ENCODE measurements at places on chromosomes 1 and 21. TPM values are rescaled to one million over a fixed set of nuclear protein-coding genes. Genes with fewer than 3 reads are reported as not detected.

DNA sequence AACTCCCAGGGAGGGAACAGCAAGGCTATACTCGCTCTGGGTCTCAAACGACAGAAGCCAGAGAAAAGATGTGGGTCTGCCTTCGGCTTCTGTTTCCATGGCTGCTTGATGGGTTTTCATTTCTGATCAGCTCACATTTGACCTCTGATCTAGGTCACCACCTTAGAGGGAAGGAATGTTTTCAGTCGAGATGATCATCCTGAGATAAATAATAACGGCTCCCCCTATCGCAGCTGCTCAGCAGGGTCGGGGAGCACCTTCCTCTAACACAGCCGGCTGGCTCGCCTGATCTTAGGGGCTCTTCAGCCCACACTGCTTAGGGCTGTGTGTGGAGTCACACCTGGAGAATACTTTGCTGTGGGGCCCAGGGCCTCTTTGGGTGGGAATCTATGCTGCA, 53.1 kb upstream of the ZNF648 start:
- no peaks in the 10 kb centered on the region for H3K36me3 ChIP-seq
- H3K27ac ChIP-seq: no peak overlapping the region
- DNase-seq: no peak
- no peaks in the 10 kb centered on the region for H3K27me3 ChIP-seq
- no peak overlapping the region for H3K4me3 ChIP-seq

DNA sequence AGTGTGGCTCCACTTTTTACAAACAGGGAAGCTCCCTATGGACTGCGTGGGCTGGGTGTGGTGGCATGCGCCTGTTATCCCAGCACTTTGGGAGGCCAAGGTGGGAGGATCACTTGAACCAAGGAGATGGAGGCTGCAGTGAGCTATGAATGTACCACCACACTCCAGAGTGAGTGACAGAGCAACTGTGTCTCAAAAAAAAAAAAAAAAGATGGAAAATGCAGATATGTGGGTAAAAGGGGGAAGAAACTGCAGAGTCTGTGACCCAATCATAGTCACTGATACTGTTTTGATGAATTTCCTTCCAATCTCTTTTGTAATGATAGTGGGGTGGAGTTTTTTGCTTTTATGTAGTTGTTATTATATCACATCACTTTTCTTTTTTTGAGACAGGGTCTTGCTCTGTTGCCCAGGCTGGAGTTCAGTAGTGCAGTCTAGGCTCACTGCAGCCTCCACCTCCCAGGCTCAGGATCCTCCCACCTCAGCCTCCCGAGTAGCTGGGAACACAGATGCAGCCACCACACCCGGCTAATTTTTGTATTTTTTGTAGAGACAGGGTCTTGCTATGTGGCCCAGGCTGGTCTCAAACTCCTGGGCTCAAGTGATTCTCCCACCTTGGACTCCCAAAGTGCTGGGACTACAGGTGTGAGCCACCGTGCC, 8.7 kb upstream of the TRAPPC10 start:
- no peaks in the 10 kb centered on the region for H3K36me3 ChIP-seq
- H3K27me3 ChIP-seq: no peaks in the 10 kb centered on the region
- H3K27ac ChIP-seq: no peak overlapping the region
- H3K4me1 ChIP-seq: no peaks in the 10 kb centered on the region
- no peak overlapping the region for H3K4me3 ChIP-seq
- DNase-seq: no peak

DNA sequence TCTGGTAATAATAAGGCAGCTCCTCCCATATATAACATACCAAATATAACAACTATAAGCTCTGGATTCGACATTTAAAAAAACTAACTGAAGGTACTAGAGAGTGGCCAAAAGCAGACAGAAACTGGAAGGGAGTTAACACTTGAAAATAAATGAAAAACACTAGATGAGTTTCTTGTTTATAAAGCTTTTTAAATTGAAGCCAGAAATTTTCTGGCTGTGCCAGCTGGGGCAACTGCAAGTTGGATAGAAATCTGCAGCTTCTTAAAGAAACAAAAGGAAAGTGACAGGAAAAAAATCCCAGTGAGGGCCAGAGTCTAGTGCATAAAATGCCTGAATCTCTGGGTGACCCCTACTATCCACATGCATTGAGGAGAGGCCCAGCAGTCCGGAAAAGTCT, 432.7 kb downstream of the SMYD3 start:
- H3K4me3 ChIP-seq: no peak overlapping the region
- H3K36me3 ChIP-seq: no peaks in the 10 kb centered on the region
- no peak for DNase-seq
- H3K4me1 ChIP-seq: no peaks in the 10 kb centered on the region

GRCh38 chr1:3266870-3267549, 187.5 kb upstream of the ARHGEF16 start:
- no peak overlapping the region for H3K4me3 ChIP-seq
- H3K27me3 ChIP-seq: peaks cover 21% of the 10 kb centered on the region
- no peaks in the 10 kb centered on the region for H3K4me1 ChIP-seq
- H3K36me3 ChIP-seq: no peaks in the 10 kb centered on the region
- no peak for DNase-seq

- no peak overlapping the region for H3K27ac ChIP-seq
- DNase-seq: no peak
- peaks cover 9% of the 10 kb centered on the region for H3K36me3 ChIP-seq
- H3K4me1 ChIP-seq: no peaks in the 10 kb centered on the region
- no peaks in the 10 kb centered on the region for H3K27me3 ChIP-seq
Measured at GRCh38 chr1:17636612-17637011, 97.1 kb downstream of the ARHGEF10L start.

- H3K27me3 ChIP-seq: no peaks in the 10 kb centered on the region
- H3K4me3 ChIP-seq: no peak overlapping the region
- H3K27ac ChIP-seq: no peak overlapping the region
- no peak for DNase-seq
- no peaks in the 10 kb centered on the region for H3K4me1 ChIP-seq
Measured at GRCh38 chr1:115506518-115506917, 135.3 kb upstream of the VANGL1 start.

- no peak overlapping the region for H3K27ac ChIP-seq
- H3K4me1 ChIP-seq: no peaks in the 10 kb centered on the region
- no peak for DNase-seq
- H3K4me3 ChIP-seq: no peak overlapping the region
- no peaks in the 10 kb centered on the region for H3K36me3 ChIP-seq
Measured at GRCh38 chr1:105337420-105337819, 1587.7 kb downstream of the AMY1C start.

DNA sequence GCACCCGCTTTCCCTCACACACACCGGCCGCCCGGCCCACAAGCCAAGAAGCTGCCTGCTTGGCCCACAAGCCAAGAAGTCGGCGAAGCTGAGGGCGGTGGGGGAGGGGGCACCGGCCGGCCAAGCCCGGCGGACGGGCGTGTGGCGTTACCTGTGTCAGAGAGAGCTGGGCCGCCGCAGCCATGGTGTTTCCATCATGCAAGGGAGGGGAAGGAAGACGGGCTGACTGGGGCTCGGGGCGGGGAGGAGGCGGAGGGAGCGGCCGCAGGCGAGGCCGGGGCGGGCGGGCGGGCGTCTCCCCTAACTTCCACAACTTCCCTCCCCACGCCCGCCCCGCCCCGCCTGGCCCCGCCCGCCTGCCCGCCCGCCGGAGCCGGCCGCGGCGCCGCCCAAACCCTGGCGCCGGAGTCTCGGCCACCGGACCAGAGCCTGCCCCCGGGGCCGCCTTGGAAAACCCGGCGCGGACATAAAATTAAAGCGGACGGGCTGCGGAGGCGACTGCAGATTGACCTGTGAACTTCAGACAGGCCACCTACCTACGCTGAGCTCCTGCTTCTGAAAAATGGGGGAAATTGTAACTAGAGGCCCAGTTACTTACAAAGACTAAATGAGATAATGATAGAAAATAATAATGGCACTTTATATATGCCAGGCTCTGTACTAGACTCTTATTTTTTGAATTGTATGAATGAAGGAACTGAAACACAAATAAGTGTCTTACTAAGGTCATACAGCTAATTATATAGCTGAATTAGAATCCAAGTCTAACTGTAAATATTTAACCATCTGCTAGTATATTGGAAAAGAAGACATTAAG, at the start of gene EPS15:
Gene EPS15, minus strand, starts transcription at position 219 of the 817 bp plus-strand sequence. Its CDS starts 35 bp downstream, at position 184.
- H3K27ac ChIP-seq: peak within 1 kb of the TSS; percentile 81
- peak within 1 kb of the TSS; percentile 95 for H3K4me3 ChIP-seq
- no peaks in the 10 kb centered on the region for H3K4me1 ChIP-seq
- no peaks in the 10 kb centered on the region for H3K36me3 ChIP-seq
- no peaks in the 10 kb centered on the region for H3K27me3 ChIP-seq
- DNase-seq: peak; percentile 90

DNA sequence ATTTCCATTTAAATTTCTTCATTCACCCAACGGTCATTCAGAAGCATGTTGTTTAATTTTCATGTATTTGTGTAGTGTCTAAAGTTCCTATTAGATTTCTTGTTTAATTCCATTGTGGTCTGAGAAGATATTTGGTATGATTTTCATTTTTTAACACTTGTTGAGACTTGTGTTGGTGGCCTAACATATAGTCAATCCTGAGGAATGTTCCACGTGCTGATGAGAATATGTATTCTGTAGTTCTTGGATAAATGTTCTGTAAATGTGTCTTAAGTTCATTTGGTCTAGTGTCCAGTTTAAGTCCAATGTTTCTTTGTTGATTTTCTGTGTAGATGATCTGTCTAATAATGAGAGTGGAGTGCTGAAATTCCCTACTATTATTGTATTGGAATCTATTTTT, 22.7 kb upstream of the LCE5A start:
- H3K27ac ChIP-seq: no peak overlapping the region
- no peaks in the 10 kb centered on the region for H3K36me3 ChIP-seq
- H3K27me3 ChIP-seq: no peaks in the 10 kb centered on the region
- no peak for DNase-seq
- H3K4me1 ChIP-seq: no peaks in the 10 kb centered on the region
- no peak overlapping the region for H3K4me3 ChIP-seq

- DNase-seq: no peak
- H3K36me3 ChIP-seq: no peaks in the 10 kb centered on the region
- no peak overlapping the region for H3K4me3 ChIP-seq
- H3K27ac ChIP-seq: no peak overlapping the region
- H3K4me1 ChIP-seq: no peaks in the 10 kb centered on the region
Measured at GRCh38 chr1:100219883-100220282, 29.8 kb downstream of the DBT start.

GRCh38 chr1:40977716-40978115, 1.8 kb upstream of the CTPS1 start:
- no peaks in the 10 kb centered on the region for H3K27me3 ChIP-seq
- no peak overlapping the region for H3K4me3 ChIP-seq
- no peaks in the 10 kb centered on the region for H3K36me3 ChIP-seq
- no peak for DNase-seq
- H3K27ac ChIP-seq: no peak overlapping the region

DNA sequence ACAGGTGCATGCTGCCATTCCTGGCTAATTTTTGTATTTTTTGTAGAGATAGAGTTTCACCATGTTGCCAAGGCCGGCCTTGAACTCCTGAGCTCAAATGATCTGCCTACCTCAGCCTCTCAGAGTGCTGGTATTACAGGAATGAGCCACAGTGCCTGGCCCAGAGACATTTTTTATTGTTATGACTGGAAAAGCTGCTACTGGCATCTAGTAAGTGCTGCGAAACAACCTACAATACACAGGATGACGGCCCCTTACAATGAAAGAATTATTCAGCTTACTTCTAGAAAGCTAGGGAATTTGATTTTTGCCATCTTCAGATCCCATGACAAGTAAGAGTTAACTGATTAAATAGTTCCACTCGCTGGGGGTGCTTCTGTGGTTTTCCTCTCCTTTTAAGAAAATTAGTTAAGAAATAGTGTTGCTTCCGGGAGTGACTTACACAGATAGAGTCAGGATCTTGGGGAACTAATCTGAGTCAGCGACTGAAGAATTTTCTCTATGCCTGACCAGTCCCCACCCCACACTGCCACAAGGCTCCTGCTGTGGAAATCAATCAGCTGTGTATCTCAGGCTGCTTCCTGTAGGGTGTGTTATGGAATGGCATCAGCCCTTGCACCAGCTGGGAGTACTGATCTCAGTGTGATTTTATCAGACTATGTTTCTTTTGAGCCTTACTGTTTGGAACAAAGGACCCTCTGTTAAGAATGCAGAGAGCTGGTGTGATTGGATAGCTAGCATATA, 93.0 kb upstream of the BMP8A start:
- no peaks in the 10 kb centered on the region for H3K27me3 ChIP-seq
- peaks cover 12% of the 10 kb centered on the region for H3K4me1 ChIP-seq
- H3K36me3 ChIP-seq: no peaks in the 10 kb centered on the region
- no peak overlapping the region for H3K4me3 ChIP-seq
- DNase-seq: no peak
- H3K27ac ChIP-seq: peak overlapping the region; percentile 1

GRCh38 chr1:167130829-167131510, 37.1 kb downstream of the STYXL2 start:
- H3K36me3 ChIP-seq: no peaks in the 10 kb centered on the region
- no peak overlapping the region for H3K27ac ChIP-seq
- no peaks in the 10 kb centered on the region for H3K27me3 ChIP-seq
- H3K4me3 ChIP-seq: no peak overlapping the region
- H3K4me1 ChIP-seq: no peaks in the 10 kb centered on the region
- DNase-seq: no peak

GRCh38 chr1:45929257-45929687, 125.9 kb downstream of the MAST2 start:
- H3K27ac ChIP-seq: no peak overlapping the region
- H3K27me3 ChIP-seq: no peaks in the 10 kb centered on the region
- H3K4me1 ChIP-seq: no peaks in the 10 kb centered on the region
- H3K4me3 ChIP-seq: no peak overlapping the region

- H3K4me3 ChIP-seq: no peak overlapping the region
- H3K27me3 ChIP-seq: no peaks in the 10 kb centered on the region
- no peaks in the 10 kb centered on the region for H3K4me1 ChIP-seq
- DNase-seq: no peak
Measured at GRCh38 chr1:233638513-233638912, 24.6 kb downstream of the KCNK1 start.

DNA sequence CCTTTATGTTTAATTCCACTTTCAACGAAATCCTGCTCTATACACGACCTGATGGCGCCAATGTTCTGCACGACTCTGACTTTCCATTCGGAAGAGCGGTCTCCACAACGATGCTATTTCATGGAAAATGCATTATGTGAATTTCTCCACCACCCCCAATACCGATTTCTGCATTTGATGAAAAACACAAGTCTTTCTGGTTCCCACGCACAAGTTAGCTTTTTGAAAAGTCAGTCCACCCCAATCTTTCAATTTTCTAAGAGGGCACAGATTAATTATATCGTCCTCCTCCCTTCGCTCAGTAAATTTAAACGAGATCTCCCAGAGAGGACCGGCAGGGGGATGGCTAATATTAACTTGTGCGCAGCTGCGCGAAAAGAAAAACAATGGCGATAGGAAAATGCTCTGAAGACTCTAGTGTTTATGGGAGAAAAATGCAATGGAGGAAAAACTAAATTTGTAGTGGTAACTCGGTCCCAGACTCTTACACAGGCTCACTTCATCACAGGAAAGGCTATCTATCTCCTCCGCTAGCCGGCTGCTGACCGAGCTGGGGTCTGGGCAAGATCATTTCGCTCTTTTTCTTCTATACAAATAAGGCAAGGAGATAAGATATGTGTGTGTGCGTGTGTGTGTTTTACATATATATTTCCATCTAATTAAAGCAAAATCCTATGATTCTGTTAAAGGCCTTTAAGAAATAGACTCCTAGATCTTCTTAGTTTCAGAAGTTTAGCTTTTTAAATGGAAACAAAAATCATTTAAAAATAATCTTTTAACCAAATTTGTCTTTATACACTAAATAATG, 1.2 kb upstream of the LHX8 start:
- H3K36me3 ChIP-seq: no peaks in the 10 kb centered on the region
- no peaks in the 10 kb centered on the region for H3K4me1 ChIP-seq
- H3K4me3 ChIP-seq: no peak overlapping the region
- no peak overlapping the region for H3K27ac ChIP-seq

FOXD2 gene
- total RNA-seq: 1.8 TPM

CA6 gene
- not detected for total RNA-seq

TBX15 gene
- total RNA-seq: 0.40 TPM

RHD gene
- not detected for total RNA-seq

ARHGEF10L gene
- 26.0 TPM for total RNA-seq

OR14K1 gene
- total RNA-seq: 0.91 TPM

TBX19 gene
- total RNA-seq: 3.8 TPM

SPRR1B gene
- total RNA-seq: not detected

RPTN gene
- total RNA-seq: not detected

MAP1LC3C gene
- total RNA-seq: not detected

OR2L13 gene
- total RNA-seq: not detected
